Islet precursor cell (in vitro differentiated cells): ENCODE measurements at places on chromosomes 2 and 18.

- DNase-seq: no peak
Measured at GRCh38 chr2:174561972-174562370, 35.6 kb downstream of the WIPF1 start.

DNA sequence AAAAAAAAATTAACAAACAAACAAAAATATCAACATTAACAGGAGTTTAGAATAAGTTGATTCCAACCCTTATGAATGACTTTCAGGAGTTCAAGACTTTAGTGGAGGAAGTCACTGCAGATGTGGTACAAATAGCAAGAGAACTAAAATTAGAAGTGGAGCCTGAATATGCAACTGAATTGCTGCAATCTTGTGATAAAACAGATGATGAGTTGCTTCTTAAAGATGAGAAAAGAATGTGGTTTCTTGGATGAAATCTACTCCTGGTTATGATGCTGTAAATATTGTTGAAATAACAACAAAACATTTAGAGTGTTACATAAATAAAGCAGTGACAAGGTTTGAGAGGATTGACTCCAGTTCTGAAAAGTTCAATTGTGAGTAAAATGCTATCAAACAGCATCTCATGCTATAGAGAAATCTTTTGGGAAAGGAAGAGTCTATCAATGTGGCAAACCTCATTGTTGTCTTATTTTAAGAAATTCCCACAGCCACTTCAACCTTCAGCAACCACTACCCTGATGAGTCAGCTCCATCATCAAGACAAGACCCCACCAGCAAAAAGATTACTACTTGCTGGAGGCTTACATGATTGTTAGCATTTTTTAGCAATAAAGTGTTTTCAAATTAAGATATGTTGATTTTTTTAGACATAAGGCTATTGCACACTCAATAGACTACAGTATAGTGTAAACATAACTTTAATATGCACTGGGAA is 42.7 kb upstream of the TAF4B start:
- no peak for DNase-seq

GRCh38 chr2:39153312-39153711 is 32.5 kb upstream of the SOS1 start:
- DNase-seq: no peak

GRCh38 chr2:24721470-24721869 is 71.7 kb downstream of the PTRHD1 start:
- peak; percentile 63 for DNase-seq

- no peak for DNase-seq
Measured at GRCh38 chr2:181586569-181587081, 70.3 kb downstream of the CERKL start.

- DNase-seq: no peak
Measured at GRCh38 chr18:59189746-59190145, 30.2 kb upstream of the GRP start.

DNA sequence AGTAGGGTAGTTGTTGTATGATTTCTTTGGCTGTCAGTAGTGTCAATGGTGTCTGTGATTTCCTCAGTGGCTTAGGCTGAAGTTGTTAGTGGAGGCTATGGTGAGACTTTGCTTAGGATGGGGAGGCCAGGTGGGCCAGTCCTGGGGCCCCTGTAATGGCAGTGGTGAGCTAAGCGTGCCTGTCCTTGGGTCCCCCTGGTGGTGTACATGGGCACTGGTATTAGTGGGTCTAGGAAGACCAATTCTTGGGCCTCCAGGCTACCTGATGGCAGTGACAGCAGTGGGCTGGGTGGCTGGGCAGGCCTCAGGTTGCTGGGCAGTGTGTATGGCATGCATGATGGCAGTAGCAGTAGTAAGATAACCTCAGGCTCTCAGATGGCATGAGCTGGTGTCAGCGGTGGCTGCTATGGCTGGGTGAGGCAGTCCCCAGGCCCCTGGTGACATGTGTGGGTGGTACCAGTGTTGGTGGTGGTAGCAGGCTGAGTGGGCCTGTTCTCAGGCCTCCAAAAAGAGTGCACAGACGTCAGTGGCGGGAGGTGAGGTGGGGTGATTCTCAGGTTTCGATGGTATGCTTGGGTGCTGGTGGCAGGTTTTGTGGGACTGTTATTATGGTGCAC is 103.2 kb downstream of the KLHL14 start:
- no peak for DNase-seq

GRCh38 chr2:65453916-65454315 is 21.5 kb upstream of the SPRED2 start:
- DNase-seq: no peak

GRCh38 chr2:152097801-152098495 is 896 bp downstream of the CACNB4 start:
- DNase-seq: peak; percentile 78

DNA sequence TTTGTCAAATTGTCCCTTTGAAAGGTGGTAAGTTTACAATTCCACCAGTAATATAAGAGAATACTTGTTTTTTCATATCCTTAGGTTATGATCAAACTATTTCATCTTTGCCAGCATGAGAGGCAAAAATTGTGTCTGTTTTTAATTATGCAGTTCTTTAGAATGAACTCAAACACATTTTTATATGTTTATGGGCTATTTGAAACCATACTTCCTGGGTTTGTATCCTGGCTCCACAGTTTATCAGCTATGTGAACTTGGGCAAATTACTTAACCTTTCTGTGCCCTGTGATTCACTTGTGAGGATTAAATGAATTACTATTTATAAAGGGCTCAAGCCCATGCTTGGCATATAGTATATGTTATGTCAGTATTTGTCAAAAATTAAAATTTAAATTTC is 109.4 kb downstream of the TANC1 start:
- DNase-seq: no peak

DNA sequence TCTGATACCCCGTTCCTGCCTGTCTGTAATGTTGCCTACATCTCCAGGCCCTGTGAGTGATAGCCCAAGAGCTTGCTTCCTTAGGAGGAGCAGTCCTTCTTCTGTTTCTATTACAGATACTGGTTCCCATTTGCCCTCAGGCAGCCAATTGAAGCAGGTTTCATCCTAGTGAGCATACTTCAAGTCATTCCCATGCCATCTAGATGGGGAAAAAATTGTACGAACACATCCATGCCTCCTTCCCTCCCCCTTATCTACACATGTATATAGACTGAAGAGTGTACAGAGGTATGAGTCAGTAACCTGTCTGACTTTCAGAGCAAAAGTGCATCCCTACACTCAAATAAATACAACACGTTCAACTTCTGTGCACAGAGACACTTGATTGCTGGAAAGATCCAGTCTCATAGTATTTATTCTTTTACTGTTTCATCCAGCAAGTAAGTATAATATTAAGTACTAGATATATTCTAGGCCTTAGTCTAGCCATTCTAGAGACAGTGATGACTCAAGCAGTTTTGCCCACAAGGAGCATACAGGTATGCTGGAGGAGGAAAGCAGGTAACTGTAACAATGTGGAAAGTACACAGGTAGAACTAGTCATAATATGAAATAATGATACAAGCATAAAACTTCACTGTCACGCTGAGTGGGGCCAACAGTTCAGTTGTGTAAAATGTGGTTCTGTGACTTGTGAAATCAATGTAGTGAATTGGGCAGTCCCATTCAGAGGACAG is 153.4 kb downstream of the MGAT5 start:
- no peak for DNase-seq

GRCh38 chr2:155035308-155035707 is 336.8 kb downstream of the KCNJ3 start:
- DNase-seq: no peak

- DNase-seq: no peak
Measured at GRCh38 chr2:32910883-32911598, 35.7 kb upstream of the LTBP1 start.

GRCh38 chr2:94622113-94622618 is 249.1 kb upstream of the TEKT4 start:
- no peak for DNase-seq

DNA sequence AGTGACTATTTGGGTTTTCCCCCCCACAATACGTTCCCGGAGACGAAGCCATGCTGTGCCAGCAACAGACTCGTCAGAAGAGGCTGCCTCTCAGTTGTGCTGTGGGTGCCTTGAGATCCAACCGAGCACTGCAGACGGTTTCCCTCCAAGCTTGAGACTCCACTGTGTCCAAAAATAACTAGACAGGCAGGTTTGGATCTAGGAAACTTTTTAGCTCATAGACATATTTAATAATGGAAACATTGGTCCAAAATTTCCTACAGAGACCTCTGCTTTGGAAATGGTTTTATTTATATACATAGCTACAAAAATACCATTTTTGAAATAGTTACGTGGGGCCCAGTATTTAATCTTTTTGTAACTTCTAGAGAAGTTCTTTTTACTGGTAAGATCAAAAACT is 63.1 kb upstream of the SPATS2L start:
- DNase-seq: no peak

GRCh38 chr2:5674026-5674340 is 18.2 kb upstream of the SOX11 start:
- no peak for DNase-seq

- no peak for DNase-seq
Measured at GRCh38 chr2:66036948-66037347, 398.0 kb upstream of the MEIS1 start.

DNA sequence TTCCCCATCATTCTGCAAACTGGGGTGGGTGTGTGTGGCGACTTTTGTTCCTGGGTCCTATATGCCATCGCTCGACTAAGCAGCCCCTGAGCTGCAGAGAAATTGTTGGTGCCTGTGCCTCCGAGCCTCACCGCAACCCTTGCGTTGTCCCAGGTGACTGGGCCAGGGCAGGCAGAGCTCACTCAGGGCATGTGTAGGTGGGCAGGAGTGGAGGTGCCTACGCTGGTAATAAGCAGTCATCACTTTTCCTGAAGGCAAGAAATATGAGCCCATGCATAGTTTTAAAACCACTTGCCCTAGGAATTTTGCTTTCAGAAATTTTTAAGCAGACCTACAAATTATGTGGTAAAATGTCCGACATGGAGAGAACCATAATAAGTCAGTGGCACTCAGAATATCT is 197.8 kb downstream of the SMAD7 start:
- DNase-seq: no peak

DNA sequence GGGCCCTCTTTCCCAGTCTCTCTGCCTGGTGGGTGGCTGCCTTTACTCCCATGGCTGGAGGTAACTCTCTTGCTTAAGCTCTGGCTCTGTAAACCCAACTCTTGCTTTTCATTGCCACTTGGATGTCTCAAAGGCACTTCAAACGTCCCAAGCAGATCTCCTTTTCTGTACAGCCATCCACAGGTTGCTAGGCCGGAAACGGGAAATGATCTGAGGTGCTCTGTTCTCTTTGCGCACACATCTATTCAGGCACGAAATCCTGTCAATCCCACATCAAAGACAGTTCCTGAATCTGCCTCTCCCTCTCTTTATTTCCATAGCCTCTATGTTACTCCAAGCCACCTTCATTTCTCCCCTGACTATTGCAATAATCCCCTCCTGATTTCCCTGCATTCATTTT is 87.4 kb downstream of the AOX1 start:
- no peak for DNase-seq

- DNase-seq: no peak
Measured at GRCh38 chr2:234343372-234343771, 153.5 kb downstream of the ARL4C start.

DNA sequence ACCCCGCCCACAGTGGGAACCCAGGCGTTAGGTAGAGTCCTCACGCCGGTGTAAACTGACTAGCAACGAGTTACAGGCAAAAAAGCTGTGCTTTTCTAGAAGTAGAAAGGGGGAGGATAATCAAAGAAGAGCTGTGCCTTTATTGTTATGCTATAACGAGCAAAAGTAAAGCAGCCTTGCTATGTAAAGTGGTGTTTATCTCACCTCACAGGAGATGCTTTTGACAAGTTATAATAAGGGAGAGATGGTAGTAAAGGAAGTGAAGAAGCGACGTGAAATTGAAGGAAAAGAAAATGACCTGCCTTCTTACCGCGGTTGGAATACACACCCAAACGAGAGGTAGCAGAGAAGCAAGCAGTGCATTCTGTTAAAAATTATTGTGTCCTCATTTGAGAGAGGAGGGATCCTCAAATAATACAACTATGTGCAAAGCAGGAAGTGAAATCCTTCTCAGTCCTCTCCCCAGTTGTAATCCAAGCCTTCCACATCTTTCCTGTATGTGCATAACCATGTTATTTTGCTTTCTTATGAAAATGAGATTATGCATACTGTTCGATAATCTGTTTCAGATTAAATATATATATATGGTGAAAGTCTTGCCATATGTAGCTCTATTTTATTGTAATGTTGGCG is 962 bp downstream of the TANK start:
- no peak for DNase-seq

DNA sequence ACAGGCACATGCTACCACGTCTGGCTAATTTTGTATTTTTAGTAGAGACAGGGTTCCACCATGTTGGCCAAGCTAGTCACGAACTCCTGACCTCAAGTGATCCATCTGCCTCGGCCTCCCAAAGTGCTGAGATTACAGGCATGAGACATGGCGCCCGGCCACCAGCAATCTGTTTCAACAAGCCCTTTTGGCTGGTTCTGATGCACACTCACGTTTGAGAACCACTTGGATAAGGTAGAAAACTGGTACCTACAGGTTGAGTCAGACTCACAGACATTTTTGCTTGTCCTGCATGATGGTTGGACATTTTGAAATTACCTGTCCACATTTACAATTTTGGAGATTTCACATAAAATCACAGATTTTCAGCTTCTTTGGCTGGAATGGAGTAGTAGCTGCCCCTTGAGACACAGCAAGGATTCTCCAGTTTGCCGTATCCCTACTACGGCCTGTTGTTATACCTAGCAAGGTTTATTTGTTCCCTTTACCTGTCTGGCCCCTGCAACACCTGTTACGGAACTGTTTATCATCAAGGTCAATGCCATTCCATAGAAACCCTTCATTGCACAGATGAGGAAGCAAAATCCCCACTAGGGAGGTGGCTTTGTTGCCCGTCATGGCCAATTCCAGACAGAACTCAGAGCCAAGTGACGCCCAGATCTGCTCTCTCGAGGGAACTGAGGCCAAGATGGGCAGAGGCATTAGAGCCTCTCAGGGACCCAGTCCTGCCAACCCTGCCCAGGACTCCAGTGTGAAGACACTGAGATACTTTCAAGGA is 31.4 kb upstream of the IGFBP2 start:
- DNase-seq: no peak

- no peak for DNase-seq
Measured at GRCh38 chr18:72412927-72413326, 131.2 kb downstream of the CBLN2 start.

GRCh38 chr18:24726727-24727492 is 266.5 kb downstream of the HRH4 start:
- peak; percentile 78 for DNase-seq

GRCh38 chr2:215395687-215396460 is 40.0 kb downstream of the FN1 start:
- DNase-seq: no peak

GRCh38 chr2:143259368-143259958 is 130.2 kb downstream of the ARHGAP15 start:
- peak; percentile 74 for DNase-seq
